ENCODE measurements at places on chromosomes 6 and 20.

GRCh38 chr20:35511814-35512420 is 17.5 kb downstream of the C20orf173 start:
- no peak for DNase-seq

DNA sequence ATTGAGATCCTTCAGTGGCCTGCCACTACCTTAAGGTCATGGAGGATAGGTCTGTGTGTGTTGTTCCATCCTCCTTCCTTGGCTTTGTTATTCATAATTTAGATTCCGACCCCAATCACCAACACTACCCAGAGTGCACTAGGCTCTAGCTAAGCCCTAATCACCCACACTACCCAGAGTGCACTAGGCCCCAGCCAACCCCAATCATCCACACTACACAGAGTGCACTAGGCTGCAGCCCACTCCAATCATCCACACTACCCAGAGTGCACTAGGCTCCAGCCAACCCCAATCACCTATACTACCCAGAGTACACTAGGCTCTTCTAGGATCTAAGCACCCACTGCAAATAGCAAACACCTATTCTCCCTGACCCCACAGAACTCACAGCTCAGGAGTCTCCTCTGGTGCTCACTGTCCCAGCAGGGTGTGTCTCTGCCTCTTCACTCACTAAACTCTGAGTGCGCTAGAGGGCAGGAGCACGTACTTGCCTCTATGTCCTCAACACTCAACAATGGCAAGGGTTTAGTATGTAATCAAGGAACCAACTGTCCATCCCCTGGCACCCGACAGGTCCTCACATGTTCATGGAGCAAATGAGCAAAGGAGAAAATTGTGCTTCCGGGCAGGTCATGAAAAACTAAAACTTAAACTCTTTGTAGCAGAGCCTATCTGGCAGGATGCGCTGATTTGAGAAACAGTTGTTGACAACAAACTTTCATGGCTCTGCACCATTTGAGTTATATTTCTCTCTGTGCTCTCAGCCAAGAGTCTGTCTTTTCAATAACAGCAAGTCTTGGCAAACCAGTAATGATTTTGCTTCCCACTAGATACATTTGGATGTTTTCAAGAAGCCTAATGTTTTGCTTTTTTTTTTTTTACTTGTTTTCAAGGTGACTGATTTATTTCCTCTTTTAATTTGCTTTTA is 54.3 kb downstream of the SLC22A23 start:
- no peak for DNase-seq

DNA sequence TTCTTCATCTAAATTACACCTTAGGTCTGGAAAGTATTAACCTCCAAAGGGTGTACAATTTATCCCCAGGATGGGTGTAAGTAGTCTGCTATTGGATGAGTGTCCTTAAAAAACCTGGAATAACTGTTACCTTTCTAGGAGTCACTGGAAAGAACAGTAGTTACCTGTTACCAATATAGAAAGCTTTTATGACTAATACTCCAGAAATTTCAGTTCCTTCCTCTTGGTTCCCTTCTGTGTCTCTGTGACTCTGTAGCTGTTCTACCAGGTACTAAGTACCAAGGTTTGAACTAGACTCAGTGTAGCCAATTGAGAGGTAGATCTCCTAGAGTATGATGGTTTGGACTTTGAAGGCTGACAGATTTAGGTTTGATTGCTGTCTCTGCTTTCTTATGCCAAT is 47.0 kb upstream of the TBX18 start:
- DNase-seq = no peak

- no peak for DNase-seq
Measured at GRCh38 chr6:5547556-5547955, 286.2 kb downstream of the FARS2 start.

- DNase-seq = no peak
Measured at GRCh38 chr6:87623248-87623647, 33.3 kb downstream of the ORC3 start.

DNA sequence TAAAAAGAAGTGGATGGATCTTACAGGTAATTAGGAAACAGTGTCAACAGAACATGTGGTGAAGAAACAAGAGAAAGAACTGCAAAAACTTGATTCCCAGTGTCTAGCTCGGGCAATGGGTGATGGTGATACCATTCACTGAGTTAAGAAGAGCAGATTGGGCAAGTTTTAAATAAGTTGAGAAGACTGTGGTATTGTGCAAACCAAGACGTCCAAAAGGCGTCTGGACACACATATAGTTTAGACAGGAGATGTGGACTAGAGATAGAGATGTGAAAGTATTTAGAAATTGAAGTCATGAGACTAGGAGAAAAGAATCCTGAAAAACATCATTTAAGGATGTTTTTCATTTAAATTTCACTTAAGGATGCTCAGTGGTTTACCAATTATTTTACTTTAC is 53.9 kb downstream of the CDK19 start:
- no peak for DNase-seq

GRCh38 chr6:42551217-42551616 is 12.6 kb upstream of the UBR2 start:
- no peak for DNase-seq

GRCh38 chr6:104686550-104687175 is 173.1 kb downstream of the HACE1 start:
- no peak for DNase-seq

DNA sequence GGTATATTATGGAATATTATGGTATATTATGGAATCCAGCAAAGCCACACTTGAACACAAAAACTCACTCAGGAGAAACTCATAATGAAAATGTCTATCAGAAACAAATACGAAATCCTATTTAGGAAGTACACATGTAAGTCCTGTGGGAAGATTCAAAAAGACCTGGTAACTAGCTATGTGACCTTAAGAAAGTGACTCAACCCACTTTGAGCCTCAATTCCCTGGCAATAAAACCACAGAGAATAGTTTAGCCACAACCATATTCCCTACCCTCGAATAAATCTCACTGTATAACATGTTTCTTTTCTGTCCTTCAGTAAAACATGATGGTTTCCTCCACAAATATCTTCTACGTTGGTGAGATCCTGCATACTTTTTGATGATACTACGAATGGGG is 56.4 kb downstream of the ZMYND8 start:
- DNase-seq = no peak

DNA sequence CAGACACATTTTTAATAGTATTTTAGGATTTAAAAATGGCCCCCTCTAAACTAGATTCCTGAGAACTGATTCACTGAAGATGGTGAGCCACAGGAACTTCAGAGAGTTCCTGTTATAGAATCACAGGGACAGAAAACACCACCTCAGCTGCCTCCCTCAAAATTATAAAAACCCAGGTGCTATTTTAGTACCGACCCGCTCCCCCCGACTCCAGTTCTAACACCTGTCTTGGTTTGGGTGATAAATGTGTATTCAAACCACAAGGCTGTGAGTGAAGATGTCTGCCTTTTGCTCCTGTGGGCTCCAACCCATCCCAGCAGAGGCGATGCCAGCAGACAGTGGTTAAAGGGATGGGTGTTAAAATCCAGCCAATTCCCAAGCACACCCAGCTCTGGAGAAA is 127.4 kb upstream of the LY86 start:
- no peak for DNase-seq

DNA sequence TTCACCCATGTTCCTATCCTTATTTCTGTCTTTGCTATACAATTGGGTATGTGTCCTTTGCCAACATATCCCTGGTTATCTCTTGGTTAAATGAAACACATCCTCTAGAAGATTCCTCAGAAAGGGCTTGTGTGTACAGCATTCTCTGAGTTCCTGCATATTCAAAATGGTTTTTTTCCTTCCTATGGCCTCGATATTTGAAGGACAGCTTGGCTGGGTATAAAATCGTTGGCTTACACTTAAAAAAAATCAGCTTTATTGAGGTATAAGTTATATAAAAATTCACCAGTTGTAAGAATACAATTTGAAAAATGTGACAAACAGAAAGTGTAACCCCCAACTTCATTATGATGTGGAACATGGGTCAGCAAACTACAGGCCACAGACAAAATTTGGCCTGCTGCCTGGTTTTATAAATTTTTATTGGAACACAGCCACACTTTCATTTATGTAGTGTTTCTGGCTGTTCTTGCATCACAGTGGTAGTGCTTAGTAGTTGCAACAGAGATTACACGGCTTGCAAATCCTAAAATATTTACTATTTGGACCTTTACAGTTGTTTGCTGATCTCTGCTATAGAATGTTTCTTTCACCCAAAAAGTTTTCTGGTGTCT is 16.7 kb downstream of the PCMT1 start:
- DNase-seq = no peak

- no peak for DNase-seq
Measured at GRCh38 chr6:51027283-51028065, 208.8 kb downstream of the TFAP2B start.

DNA sequence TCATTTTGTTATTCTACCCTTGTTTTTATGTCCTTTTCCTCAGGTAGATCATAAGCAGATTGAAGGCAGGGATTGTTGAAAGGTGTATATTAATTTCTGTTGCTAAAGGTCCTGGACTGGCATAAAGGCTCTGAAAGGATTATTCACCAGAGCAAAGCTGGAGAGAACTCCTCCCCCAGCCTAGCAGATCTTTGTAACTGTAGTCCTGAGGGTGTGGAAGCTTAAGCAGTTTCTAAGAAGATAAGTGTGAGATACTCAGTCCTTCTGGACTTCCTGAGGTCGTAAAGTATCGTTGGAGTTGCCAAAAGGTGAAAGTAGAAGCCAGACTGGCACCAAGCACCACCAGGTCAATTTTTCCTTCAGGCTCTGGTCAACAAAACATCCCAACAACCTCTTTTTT is 24.2 kb downstream of the CGA start:
- no peak for DNase-seq

GRCh38 chr6:28220257-28221133 is 4.6 kb upstream of the ZSCAN9 start:
- DNase-seq = no peak

DNA sequence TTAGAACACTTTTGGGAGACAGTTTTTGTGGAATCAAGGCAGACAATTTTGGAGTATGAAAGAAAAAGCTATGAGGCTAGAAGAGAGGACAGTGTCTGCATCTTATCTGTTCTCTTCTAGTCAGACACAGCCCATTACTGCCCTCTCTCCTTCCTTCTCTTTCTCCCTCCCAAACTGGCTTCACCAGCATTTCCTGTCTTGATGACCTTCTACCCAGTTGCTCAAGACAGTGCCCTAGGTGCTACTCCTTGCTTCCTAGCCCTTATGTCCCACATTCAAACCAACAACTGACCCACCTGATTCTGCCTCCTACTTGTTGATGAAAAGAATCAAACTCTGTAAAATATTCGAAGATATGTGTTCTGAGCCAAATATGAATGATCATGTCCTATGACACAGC is 116.4 kb upstream of the RIPOR2 start:
- DNase-seq = no peak

DNA sequence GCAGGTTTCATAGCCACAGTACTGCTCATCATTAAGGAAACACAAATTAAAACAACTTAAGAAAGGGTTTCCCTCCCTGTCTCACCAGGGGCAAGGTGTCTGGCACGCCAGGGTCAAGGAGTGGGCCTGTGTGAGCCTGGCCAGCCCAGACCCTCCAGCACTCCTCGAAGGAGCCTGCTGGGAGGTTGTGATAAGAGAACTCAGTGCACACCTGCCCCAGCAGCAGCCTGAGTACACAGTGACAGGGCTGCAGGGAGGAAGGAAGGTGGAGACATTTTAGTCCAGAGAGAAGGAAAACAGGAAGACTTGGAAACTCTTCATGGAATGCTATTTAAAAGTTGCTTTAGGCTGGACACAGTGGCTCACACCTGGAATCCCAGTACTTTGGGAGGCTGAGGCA is 14.1 kb downstream of the NINL start:
- DNase-seq = no peak

GRCh38 chr6:40817369-40817768 is 221.7 kb downstream of the UNC5CL start:
- DNase-seq = no peak

DNA sequence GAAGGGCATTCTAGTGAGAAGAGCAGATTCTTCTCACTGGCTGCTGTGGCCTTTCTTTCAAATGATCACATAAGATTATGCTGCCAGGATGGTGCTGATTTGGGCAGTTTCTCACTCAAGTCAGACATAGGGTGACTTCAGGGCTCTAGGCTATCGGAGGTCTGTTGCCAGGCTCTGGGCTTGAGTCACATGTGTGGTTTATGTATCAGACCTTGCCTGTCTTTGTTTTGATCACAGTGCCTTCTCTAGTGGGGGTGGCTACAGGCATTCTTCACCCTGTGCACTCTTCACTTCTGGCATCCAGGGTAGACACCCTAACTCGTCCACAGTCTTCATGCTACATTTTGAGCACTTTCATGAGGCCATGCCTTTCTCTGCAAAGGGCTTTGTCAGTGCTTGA is 823.7 kb upstream of the MAN1A1 start:
- no peak for DNase-seq

- no peak for DNase-seq
Measured at GRCh38 chr20:53660078-53660909, 66.7 kb upstream of the ZNF217 start.

GRCh38 chr6:6593867-6594468 is 5.4 kb downstream of the LY86 start:
- DNase-seq = no peak

DNA sequence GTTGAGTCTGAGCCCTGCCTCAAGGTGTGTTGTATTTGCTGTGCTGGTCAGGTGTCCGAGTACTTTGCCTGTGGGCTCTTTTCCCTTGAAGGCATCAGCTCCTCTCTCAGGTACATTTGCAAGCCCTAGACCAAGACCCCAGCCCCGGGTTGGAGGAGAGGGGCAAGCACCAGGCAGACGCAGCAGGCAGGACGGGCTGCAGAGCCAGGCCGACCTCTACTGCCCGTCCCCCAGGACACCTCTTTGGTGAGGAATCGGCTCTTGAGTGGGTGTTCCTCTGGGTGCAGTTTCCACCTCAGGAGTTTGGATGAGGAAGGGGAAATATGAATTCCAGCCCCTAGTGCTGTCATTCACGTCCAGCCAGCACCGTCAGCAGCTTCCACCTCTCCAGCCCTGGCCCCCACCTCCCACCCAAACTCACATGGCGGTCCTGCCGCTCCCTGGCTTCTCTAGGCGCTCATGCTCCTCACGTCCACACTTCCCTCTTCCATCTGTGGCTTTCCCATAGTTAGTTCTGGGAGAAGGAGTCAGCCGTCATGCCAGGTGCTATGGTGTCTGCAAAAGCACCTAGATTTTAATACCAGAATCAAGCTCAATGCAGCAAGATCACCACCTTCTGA is 183.9 kb downstream of the DLL1 start:
- peak; percentile 64 for DNase-seq

DNA sequence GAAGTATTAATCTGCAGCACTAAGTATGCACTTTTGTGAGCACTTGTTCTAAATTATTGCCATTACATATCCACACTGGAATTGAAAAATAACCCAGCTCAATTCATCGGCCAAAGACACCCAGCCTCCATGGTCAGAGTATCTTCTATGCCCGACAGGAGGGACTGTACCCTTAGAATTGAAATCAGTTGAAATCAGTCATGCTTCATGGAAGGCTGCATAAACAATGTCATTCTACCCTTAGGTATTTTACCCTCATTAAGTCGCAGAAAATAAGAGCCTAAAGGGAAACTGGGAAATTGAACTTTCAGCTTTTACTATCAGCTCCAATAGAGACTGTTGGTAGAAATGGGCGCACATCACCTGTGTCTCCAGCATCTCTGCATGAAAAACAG is 2.9 kb upstream of the RAMACL start:
- no peak for DNase-seq

- DNase-seq = no peak
Measured at GRCh38 chr6:151589667-151590066, 95.8 kb downstream of the CCDC170 start.
